Central memory CD8-positive, alpha-beta T cell (primary cell): ENCODE measurements at places on chromosomes 16 and 17.

DNA sequence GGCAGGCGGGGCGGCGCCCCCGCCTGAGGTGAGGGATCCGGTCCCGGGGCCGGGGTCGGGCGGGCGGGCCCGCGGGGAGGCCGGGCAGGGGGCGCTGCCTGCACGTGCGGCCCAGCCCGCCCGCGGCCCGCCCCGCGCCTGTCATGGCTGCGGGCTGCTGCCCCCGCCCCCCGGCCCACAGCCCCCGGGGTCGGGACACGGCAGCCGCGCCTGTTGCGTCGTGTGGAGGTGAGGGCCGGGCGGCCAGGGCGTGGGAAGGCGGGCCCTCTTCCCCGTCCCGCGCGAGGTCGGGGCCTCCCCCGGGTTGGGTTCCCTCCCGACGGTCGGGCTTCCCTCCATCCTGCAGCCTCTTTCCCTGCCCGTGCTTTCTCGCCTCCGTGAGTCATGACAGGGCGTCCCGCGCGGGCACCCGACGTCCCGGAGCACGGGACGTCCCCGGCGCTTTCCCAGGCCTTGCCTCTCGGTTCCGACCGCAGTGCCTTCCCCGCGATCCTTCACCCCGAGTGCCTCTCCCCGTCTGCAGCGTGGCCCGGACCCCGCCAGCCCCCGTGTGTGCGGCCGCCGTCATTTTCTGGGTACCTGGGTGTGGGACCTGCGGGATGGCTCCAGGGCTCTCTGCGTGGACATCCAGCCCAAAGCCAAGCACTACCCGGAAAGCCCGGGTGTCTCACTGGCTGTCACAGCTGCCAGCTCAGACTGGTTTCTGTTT, 76.7 kb downstream of the CHD9 start:
- peak; percentile 25 for DNase-seq

- no peak for DNase-seq
Measured at GRCh38 chr16:11316331-11317015, 28.8 kb upstream of the RMI2 start.

- DNase-seq: no peak
Measured at GRCh38 chr17:44840936-44841335, 6.7 kb upstream of the HIGD1B start.

GRCh38 chr17:81409190-81409935, 14.1 kb downstream of the BAHCC1 start:
- DNase-seq: no peak

GRCh38 chr16:17350207-17350606, 120.6 kb downstream of the XYLT1 start:
- no peak for DNase-seq

GRCh38 chr16:76970087-76970744, 220.8 kb upstream of the MON1B start:
- DNase-seq: no peak

GRCh38 chr17:39027455-39028035, 60.3 kb upstream of the FBXO47 start:
- DNase-seq: no peak

- DNase-seq: no peak
Measured at GRCh38 chr16:48106446-48106845, 49.3 kb downstream of the ABCC12 start.

DNA sequence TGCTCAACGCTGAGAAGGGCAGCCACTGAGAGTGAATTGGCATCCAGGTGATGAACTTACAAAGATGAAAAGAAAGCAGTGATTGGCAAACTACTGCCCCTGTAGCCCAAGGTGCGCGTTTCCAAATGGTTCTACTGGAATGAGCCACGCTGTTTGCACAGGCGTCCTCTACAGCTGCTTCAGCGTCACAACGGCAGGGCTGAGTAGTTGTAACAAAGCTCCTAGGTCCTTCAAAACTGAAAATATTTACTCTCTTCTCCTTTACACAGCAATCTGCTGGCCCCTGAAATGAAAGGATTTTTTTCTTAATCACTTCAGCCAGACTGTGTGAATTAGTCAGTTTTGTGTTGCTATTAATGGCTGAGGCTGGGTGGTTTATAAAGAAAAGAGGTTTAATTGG, 107.2 kb upstream of the FOXF1 start:
- DNase-seq: no peak

- no peak for DNase-seq
Measured at GRCh38 chr17:67090341-67090740, 46.0 kb downstream of the CACNG1 start.

- no peak for DNase-seq
Measured at GRCh38 chr17:7833011-7833794, 814 bp upstream of the KDM6B start.

- DNase-seq: no peak
Measured at GRCh38 chr17:74870512-74870911, 2.3 kb downstream of the FDXR start.

GRCh38 chr16:70788668-70789594, 12.0 kb downstream of the VAC14 start:
- DNase-seq: no peak

GRCh38 chr16:56971768-56972043, 10.0 kb downstream of the CETP start:
- DNase-seq: no peak

DNA sequence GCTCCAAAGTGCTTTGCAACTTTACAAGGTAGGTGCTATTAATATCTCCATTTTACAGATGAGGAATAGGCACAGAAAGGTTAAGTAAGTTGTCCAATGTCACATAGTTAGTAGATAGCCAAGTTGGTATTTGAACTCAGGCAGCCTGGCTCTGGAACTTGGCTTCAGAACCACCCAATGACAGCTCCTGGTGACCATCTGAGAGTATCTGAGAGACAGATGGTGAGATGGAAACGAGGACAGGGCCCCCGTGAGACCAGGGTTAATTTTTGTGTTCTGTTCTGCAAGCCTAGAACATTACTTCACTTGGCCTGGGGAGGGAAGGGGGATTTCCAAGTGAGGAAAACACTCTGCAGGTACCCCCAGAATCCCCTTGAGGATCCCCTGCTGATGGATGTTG, 9.8 kb upstream of the TMEM132E start:
- DNase-seq: no peak
